Umbilical cord (tissue), 2 donors: ENCODE measurements at places on chromosomes 6 and 20. TPM values are rescaled to one million over a fixed set of nuclear protein-coding genes. Genes with fewer than 3 reads are reported as not detected.

TMEM242 gene
- 4.8 TPM for total RNA-seq

CLPSL1 gene
- not detected for total RNA-seq

ZSCAN23 gene
- total RNA-seq: 6.5 TPM

ELOVL2 gene
- 29.4 TPM for total RNA-seq

VSX1 gene
- total RNA-seq: 0.24 TPM

DNA sequence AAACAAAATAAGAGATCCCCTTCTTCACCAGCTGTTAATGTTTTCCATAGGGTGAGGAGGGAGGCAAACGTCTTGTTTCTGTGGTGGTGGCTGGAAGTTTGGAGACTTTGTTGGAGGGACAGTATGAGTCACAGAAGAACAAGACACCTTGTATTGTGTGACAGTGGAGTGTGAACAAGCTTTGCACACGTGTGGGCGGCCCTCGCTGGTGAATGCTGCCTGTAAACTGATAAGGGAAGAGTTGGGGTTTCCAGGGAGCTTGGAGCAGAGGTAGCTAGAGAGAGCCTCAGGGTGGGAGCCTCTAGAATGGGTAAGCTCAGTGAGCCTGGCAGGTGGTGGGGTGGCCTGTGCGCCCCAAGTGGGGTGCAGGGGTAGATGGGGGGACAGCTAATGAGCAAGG lies 78.3 kb downstream of the ZDHHC14 start:
- no peak for DNase-seq

- DNase-seq: no peak
Measured at GRCh38 chr20:1807394-1807793, 87.8 kb upstream of the SIRPA start.

GRCh38 chr6:112618849-112619248 lies 271.7 kb downstream of the RFPL4B start:
- no peak for DNase-seq

DNA sequence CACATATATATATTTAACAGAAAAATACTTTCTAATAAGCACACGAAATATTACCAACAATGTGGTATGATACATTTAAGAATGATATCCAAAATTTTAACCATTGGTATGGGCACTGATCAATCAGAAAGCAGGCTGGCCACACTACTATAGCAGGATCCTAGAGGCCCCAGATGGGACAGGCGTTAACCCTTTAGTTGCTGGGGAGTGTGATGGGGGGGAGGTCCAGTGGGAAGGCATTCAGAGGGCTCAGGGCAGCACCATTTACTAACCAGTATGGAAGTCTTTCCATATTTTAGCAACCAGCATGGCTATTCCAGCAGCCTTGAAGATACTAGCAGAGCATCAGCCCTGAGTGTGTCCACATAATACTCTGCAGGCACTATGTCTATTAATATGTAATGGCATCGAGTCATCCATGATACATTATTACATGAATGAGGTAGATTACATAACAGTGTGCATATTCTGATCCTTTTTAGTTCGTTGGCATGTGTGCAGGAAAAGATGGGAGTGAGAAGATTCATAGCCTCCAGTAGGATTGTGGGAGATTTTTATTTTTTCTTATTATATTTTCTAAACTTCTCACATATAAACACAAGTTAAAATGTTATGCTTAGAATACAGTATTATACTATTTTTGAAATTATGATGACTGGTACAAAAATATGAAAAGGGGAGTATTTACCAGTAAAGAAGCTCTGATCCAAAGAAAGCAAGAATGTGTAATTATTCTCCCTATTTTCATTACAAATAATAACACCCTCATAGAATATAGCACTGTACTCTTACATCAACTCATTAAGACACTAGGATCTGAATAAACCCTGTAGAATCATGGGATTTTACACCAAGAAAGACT lies 78.9 kb downstream of the FAM217A start:
- DNase-seq: no peak

GRCh38 chr6:83884523-83884922 lies 25.0 kb downstream of the CYB5R4 start:
- peak; percentile 51 for DNase-seq

DNA sequence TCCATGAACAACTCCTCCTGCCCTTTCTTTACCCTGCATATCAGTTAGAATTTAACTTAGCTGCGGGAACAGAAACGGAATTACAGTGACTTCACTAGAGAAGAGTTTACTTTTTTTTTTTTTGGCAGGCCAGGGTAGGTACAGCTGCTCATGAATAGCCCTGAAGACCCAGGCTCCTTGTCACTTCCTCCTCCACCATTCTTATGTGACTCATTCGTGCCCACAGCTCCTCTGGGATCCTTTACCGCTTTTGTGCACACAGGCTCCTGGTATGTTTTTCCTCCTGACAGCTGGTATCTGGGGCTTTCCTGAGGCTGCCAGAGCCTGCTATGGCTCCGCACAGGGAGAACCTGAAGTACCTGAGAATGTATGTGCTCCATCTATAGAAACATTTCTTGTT lies 3.9 kb upstream of the KCNS1 start:
- no peak for DNase-seq

DNA sequence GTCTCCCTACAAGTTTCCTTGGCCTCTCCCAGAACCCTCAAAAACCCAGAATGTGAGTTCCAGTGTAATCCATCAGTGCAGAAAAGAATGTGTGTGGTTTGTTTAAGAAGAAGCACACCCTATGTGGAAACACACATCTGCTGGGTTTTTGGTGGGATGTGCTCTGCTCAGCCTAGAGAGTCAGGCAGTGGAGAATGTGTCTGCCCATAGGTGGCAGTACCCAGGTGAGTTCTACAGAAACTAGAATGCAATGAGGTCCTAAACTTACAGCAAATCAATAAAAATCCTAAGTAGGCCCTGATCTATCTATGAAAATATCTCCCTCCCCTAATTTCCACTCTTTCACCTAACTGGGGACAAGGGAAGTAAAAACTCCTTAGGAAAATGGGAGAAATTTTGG lies 437.3 kb downstream of the DHX35 start:
- DNase-seq: no peak

DNA sequence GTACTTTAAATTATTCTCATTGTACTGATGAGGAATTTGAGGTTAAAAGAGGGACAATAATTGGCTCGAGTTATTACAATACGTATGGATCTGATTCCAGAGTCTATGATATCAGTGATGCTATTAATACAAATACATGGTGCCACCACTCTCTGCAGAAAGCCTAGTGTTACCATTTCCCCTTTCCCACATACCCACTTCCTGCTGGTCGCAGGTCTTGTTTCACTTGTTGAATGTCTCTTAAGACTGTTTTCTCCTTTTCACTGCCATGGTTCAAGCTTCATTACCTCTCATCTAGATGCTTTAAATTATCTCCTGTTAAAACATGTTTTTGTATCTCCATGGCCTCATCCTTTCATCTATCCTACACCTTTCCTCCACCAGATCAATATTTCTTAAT lies 62.0 kb downstream of the FHL5 start:
- DNase-seq: no peak

- peak; percentile 62 for DNase-seq
Measured at GRCh38 chr6:14276667-14277404, 159.3 kb downstream of the CD83 start.

GRCh38 chr6:149012040-149012545 lies 265.3 kb downstream of the UST start:
- peak; percentile 98 for DNase-seq

DNA sequence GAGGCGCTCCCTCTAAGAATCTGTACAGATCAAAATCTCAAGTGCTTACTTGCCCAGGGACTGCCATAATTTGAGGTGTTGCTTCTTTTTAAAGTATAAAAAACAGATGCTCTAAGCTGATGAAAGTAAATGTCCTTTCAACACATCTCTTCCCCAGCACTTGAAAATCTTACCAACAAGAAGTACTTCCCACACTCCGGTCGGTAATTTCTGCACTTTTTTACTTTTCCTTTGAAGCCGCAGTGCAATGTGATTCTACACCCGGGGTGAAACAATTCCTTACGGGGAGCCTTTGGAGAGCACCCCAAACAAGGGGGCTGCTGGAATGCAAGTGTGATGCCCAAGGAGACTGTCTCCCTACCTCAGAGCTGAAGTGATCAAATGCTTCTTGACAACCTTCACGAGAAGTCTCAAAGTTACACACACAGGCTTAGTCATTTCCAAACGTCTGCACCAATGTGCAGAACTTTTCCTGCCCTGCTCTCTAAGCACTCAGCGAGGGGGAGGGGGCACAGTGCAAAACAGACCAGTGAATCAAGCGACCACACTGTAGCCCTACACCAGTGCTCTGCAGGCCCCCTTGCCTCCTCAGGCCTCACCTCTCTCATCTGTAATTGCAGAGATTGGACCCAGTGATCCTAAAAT lies 56.7 kb downstream of the ATXN1 start:
- peak; percentile 48 for DNase-seq

DNA sequence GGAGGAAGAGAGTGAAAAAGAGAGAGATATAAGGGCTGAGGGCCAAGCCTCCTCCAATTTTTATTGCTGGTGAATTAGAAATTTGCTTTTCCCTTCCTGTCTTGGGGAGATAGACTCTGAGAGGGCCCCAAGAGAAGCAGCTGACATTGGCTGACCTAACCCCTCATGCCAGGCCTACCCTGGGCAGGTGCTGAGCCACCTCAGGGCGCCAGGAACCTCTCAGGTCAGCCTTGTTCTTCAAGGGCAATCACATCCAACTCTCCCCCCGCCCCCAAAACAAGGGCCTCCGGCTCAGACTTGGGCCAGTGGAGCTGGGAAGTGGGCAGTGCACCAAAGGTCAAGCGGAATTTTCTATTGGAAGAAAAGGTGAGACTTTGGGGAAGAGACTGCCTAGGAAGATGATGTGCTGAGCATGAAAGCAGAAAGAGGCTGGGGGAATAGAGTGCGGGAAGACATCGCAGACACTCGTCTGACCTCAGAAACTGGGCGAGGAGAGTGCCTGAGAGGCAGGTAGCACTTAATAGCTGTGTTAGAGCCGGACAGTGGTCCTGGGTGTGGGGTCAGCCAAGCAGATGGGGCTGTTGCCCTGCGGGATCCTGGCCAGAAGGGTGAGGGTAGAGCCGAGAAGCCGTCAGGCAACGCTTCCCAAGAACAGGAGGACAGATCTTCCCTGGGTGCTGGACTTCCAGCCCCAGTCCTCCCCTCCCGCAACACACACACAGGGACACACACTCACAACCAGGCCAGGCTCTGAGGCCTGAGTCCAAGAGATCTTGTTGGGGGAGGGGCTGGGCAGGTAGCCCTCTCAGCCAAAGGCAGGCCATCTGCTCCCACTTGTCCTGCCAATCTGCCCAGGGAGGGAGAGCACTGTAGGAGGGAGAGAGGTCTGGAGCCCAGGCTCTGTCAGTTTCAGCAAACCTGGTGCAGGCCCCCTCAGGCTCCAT lies 3.7 kb upstream of the FASTKD5 start:
- no peak for DNase-seq

DNA sequence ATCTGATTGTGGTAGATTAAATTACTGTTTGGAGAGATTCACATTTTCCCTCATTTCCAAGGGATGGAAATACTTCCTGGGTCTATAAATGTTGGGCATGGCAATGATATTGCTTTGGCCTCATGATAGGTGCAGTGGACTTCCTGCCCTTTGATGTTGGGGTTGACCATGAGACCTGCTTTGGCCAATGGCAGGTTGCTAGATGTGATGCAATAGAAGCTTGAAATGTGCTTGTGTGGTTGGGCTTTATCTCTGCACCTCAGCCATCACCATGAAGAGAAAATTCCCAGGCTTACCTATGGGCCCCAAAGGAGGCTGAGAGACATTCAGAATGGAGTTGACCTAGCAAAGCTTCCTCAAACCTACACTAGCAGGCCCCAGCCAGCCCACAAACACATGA lies 69.4 kb downstream of the SLC22A3 start:
- DNase-seq: no peak

GRCh38 chr20:1893721-1894470 lies 1.3 kb upstream of the SIRPA start:
- peak; percentile 32 for DNase-seq

DNA sequence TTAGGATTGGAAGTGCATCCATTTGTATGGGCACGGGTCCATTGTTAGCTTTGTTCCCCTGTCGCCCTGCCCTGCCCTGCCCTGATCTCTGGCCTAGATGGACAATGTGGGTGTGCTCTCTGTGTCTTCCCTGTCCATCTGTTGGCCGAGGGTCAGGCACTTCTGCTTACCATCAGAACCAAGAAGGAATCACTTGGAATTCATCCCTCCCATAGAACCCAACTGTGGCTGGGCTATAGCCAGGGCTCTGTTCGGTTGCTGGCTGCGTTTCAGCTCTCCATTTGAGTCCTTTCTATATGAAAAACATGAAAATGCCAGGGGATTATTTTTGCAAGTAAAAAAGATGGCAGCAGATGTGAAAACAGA lies 26.6 kb upstream of the TULP4 start:
- DNase-seq: peak; percentile 48
